H1 (cell line): ENCODE measurements at places on chromosomes 7 and 10.

DNA sequence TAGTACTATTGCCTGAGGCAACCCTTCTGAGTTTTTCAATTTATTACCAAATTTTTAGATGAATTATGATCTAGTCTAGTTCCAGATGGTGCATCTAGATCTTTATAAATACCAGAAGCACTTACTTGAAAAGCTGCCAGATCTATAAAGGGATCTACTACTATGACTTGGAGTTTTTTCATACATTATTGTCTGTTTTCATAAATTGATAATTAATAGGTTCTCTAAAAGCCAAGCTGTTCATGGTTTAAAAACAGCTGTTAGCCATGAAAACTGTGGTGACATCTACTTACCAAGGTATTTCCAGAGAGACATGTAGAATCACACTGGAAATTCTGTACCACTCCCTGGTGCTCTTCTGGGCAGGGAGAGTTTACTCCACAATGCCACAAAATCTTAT lies 786.5 kb upstream of the C7orf33 start:
- no peak for DNase-seq

DNA sequence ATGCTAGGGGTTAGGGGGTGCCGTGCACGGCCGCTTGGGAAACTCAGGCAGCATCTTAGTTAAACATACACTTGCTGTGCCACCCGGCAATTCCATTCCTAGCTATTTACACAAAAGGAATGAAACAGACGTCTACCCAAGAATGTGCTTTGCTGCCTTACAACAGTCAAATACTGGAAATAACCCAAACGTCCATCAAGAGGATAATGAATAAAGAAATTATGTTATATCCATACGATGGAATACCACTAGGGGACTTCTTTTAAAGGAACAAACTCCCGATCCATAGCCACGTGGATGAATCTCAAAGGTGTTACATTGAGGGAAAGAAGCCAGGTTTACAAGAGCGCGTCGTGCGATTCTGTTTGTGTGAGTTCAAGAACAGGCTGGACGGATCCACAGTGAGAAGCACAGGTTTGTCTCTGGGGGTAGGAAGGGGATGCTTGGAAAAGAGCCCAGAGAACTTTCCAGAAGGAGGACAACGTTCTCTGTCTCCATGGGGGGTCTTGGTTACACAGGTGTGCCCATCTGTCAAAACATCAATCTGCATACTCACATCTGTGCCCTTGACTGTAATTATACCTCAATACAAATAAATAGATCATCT lies 41.8 kb downstream of the STK32C start:
- no peak for DNase-seq

DNA sequence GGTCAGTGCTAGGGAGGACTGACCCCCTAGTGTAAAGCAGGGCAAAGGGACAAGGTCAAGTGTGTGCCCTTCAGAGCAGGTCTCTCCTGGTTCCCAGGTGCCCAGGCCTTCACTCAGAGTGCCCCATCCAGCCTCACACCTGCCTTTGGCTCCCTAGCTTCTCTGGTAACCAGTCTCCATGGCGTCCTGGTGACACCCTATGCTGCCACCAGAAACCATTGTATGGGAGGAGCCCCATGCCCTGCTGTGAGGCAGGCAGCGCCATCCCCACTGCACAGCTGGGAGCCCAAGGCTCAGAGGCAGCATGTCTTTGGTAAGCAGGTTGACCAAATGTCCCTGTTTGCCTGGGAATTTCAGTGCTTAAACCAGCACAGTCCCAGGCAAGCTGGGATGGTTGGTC lies 33.1 kb upstream of the HMX3 start:
- no peak for DNase-seq

DNA sequence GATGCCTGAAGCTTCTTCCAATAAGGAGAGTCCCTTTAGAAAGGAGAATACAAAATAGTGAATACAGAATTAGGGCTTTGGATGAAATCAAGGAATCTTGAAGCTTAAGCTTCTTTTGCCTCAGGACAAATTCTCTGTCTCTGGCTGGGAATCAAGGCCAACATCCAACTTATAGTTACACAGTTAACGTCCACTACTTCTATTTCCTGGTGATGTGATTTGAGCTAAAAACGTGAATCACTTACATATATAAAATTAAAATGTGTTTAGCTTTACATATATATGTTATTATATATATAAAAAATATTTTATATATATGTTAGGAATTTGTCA lies 11.4 kb upstream of the INPP5F start:
- no peak for DNase-seq

DNA sequence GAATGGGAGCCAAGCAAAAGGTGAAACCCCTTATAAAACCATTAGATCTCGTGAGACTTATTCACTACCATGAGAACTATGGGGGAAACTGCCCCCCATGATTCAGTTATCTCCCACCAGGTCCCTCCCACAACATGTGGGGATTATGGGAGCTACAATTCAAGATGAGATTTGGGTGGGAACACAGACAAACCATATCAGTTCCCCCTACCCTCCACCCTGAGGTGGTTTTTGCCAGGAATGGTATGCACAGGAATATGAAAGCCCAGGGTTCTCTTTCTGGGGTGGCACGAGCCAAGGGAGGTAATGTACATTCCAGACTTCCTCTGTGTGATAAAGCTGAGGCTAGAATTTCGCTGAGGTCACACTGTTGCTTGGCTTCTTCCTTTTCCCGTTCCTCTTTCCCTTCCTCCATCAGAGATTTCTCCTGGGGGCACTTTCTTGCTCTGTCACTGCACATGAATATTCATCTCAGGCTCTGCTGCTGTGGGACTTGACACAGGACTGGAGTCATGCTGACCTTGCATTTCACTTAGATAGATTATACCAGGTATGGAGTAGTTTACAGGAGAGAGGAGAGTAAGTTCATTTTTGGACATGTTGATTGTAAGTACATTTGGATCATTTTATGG lies 347.0 kb upstream of the MTPN start:
- DNase-seq, result no peak

- DNase-seq, result no peak
Observed at GRCh38 chr7:27096768-27097514, 1.1 kb upstream of the HOXA1 start.

- DNase-seq, result no peak
Observed at GRCh38 chr10:70811881-70812280, 3.9 kb upstream of the SGPL1 start.
